ENCODE measurements at places on chromosomes 16 and 17. TPM values are rescaled to one million over a fixed set of nuclear protein-coding genes. Genes with fewer than 3 reads are reported as not detected.

TAC4 gene
- not detected for total RNA-seq

LPO gene
- not detected for total RNA-seq

POLR2C gene
- total RNA-seq = 44.8 TPM

AIPL1 gene
- total RNA-seq = not detected

NPIPB6 gene
- 3.4 TPM for total RNA-seq

All from chondrocyte (in vitro differentiated cells).